Hematopoietic multipotent progenitor cell treated with erythropoietin and hydrocortisone succinate and interleukin-3 and kit ligand, for 6 days (in vitro differentiated cells): ENCODE measurements at places on chromosomes 5 and 9.
A peak's percentile ranks its signal among the peaks of the same experiment; 100 is the strongest.

DNA sequence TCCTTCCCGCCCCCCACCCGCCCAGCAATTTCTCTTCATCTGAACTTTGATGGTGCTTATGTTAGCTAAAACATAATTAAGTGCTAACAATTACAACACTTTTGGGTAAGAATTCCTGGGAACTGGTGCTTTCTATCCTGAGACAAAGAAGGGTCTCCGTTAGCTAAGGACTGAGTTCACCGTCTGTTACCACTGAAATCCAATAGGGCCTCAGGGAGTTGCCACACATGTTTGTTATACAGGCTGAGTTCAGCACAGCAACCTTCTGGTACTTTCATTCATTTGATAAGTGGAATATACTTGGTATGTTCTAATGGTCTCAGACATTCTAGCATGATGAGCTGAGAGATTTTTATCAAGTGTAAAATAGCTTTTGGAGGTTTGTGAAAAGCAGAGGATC is 437.9 kb downstream of the EFNA5 start:
- no peak for DNase-seq

- no peak for DNase-seq
Observed at GRCh38 chr5:35679357-35679756, 61.7 kb downstream of the SPEF2 start.

- no peak for DNase-seq
Observed at GRCh38 chr9:129259375-129259774, 81.3 kb upstream of the IER5L start.

- DNase-seq = peak; percentile 53
Observed at GRCh38 chr5:10621832-10622231, 58.0 kb downstream of the ANKRD33B start.

GRCh38 chr9:129894120-129894823 is 59.0 kb downstream of the USP20 start:
- no peak for DNase-seq

DNA sequence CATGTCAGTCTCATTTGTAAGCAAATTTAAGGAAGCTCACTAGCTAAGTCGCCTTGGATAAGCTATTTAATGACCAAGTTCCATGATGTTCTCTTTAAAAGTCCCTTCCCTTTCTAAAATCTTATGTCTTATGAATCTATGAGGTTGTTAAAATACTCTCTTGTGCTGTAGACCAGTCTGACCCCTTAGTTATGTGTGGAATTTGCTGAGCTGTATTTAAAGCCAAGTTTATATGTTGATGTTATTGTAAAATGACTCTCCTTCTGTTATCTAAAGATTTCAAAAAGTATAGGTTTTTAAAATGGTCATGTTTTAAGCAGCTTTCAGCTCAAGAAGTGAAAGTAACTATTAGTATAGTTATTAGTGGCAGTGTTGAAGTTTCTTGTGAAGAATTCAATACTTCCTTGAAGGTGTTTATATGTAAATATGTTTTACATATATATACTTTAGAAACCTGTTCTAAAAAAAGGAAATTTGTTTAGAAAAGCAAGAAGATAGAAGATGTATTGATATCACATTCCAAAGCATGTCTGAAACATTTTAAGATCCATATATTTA is 92.2 kb downstream of the CDC42SE2 start:
- no peak for DNase-seq

DNA sequence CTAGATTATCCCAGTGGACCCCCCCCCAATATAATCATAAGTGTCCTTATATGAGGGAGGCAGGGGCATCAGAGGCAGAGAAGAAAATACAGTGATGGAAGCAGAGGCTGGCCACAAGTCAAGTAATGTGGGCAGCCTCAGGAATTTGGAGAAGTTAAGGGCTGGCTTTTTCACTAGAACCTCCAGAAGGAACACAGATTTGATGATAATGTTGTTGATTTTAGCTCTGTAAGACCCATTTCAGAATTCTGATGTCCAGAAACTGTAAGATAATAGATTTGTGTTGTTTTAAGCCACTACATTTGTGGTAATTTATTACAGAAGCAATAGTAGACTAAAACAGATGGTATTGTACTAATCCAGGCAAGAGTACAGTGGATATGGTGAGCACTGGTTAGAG is 36.3 kb upstream of the LRRTM2 start:
- DNase-seq = no peak

DNA sequence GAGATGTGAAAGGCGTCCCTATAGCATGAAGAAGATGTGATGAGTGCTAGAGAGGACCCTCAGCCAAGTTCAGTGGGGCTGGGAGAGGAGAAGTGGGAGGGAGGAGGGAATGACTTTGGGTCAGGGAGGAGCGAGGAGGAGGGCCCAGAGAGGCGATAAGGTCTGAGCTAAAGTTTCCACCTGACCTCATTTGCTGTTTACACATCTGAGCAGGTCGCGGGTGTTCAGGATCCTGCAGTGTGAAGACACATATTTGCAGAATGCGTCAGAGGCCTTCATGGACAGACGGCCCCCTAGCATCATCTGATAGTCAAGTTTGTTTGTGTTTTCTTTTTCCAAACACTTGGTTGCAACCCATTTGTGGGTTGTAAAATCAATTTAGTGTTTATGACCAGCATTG is 18.9 kb upstream of the IGFBPL1 start:
- no peak for DNase-seq

DNA sequence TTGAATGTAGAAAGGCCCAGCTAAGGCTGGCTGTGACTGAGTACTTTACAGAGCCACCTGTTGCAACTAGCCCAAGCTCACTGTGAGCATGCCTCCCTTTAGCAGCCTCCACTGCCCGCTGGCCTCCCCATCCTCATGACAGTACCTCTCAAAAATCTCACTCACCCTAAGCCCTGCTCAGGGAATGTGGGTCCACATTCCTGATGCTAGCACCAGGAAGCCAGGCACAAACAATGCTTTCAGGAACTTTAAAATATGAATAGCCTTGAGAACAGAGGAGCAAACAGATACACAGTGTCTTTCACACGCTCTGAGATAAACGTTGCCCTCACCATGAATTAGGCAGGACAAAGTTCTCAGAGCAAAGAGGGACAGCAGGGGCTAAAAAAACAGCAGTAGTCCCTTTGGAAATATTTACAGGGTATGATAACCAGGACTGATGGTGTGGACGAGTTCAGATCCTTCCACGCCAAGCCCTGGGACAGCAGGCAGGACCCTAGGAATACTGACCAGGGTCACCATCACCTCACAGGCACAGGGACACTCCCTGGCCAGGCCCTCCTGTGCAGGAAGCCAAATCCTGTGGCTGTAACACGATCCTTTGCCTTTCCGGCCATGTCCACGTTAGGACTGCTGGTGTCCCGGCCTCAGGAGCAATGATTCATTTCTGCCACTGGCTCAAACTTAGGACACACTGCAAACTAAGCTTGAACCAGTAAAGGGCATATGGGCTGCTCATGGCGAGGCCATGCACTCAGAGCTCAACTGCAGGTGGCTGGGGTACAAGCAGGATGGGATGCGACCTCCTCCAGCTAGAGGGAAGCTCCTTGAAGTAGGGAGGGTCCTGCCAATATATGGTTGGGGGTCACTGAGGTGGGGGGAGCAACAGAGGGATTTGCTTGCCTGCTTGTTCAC is 9.6 kb downstream of the ACSL6 start:
- DNase-seq = no peak

GRCh38 chr9:34555002-34555348 is 32.2 kb upstream of the ENHO start:
- no peak for DNase-seq

DNA sequence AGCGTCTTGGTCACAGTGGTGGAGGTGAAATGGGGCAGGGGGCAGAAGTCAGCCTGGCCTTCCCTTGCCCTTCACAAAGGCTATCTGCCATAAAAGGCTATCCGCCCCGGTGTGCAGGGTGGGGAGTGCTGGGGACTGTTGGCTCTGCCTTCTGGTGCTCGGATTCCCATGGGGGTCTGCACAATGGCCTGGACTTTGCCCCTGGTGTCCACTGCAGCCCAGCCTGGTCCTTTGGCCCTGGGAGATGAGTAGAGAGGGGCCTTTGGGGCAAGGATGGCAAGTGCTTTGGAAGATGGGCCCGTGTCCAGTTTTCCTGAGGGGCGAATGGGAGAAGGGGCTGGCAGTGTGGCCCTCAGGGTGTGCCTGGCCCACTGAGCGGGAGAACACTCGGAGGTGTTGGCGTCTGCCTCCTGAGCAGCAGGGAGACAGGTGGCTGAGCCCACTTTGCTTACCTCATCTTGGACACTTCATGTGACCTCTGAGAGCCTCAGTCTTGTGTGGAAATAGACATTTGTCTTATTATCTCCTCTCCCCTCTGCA is 69.9 kb downstream of the HSPA4 start:
- no peak for DNase-seq

GRCh38 chr9:3648266-3648665 is 122.5 kb upstream of the RFX3 start:
- no peak for DNase-seq

- DNase-seq = peak; percentile 67
Observed at GRCh38 chr5:89293810-89294209, 410.8 kb upstream of the MEF2C start.

DNA sequence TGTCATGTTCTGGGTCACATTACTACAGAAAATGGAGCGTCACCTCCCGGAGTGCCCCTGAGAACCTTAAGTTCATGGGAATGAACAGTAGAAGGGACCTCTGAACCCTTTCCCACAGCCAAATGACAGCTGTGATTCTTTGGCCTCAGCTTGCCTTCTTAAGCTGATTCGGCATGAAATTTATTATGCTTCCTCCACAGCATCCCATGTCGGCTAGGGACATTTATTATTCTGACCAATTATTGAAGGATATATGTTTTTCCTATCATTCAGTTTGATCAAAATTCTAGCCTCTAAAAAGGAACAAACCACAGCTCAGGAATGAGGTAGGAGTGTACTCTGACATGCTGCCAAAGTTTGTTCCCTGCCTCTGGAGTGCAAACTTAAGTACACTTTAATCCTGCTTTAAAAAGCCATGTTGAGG is 440.6 kb downstream of the CETN3 start:
- DNase-seq = no peak

- no peak for DNase-seq
Observed at GRCh38 chr5:140631036-140631417, 1.9 kb downstream of the CD14 start.

- peak; percentile 55 for DNase-seq
Observed at GRCh38 chr5:94545870-94546625, 72.4 kb downstream of the KIAA0825 start.

DNA sequence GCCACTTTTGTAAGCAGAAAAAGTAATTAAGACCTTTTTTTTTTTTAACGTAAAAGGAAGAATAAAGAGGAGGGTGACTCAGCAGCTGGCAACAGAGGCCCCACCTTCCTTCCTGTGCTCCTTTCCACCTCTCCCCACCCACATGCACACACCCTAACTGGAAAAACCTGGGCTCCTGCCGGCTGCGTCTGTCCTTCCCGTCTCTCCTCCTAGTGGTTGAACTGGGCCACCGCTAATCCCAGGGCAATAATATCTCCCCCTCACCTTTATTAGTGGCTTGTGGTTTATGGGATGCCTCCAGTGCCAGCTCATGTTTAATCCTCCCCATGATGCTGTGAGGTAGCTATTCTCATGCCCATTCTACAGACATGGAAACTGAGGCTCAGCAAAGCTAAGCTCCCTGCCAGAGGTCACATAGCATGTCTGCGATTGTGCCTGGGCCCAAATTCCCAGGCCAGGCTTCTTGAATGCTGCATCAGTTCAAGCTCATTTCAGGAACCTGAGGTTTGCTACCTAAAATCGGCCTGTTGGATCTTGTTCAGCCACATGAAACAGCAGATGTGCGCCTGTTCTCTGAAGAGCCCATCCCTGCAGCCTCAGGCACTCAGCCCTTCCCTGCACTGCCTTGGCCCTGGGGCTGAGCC is 60.9 kb upstream of the IL17B start:
- peak; percentile 56 for DNase-seq

- DNase-seq = no peak
Observed at GRCh38 chr9:135198144-135198543, 110.7 kb downstream of the OLFM1 start.

- no peak for DNase-seq
Observed at GRCh38 chr5:17114233-17114632, 103.2 kb upstream of the BASP1 start.

- no peak for DNase-seq
Observed at GRCh38 chr9:135618866-135619598, 20.3 kb downstream of the GLT6D1 start.

DNA sequence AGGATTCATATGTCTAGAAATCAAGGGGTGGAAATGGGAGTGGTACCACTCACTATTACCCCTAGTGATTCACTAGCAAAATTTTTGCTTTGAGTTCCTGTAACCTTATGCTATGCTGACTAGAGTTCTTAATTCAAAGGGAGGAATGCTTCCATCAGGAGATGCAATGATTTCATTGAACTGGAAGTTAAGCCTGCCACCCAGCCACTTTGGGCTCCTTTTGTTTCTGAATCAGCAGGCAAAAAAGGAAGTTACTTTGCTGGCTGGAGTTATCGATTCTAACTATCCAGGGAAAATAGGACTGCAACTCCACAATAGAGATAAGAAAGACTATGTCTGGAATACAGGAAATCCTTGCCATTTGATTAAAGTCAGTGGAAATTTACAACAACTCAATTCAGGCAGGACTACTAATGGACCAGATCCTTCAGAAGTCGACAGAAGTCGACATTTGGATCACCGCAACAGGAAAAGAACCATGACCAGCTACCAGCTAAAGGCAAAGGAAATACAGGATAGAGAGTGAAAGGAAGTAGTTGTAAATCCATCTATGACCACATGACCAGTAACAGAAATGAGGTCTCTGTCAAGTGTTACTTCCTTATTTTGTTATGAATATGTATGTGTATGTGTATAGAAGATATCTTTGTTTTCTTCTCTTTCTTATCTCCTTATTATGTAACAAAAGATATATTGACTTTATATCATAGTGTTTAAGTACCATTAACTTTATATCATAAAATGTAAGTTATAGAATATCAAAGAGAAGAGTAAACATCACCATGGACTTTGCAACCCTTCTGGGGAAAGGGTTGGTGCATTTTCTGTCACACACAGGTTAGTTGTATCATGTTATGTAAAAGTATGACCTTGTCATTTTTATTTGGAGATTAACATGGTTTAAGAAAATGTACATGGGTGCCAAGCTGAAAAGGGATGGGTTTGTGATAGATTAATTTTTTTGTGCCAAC is 198.7 kb upstream of the HAPLN1 start:
- no peak for DNase-seq

DNA sequence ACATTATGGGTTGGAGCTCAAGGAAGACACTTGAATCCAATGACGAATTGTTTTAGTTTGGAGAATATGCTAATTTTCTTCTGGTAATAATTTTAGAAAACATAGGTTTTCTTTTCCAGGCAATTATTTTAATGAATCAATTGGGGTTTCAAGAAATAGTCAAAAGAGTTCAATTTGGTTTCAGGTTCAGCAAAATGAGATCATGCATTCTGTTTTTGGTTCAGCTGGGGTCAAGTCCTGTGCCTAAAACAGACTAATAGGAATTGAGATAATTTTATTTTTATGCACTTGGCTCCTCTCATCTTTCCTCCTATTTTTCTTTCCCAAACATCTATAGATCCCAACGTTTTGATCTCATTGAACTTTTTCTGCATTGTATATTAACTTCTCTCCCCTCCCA is 596.8 kb downstream of the RAB3C start:
- no peak for DNase-seq

- DNase-seq = no peak
Observed at GRCh38 chr9:94891183-94891582, 164.7 kb downstream of the AOPEP start.
